Stimulated activated CD4-positive, alpha-beta T cell treated with anti-CD3 and anti-CD28 coated beads, Interleukin-12 subunit alpha, Interleukin-12 subunit beta, amount 100 ng/mL, for 24 hours (primary cell): ENCODE measurements at places on chromosomes 1 and 21.

GRCh38 chr1:207156095-207156494, 52.1 kb downstream of the C4BPA start:
- DNase-seq = no peak

DNA sequence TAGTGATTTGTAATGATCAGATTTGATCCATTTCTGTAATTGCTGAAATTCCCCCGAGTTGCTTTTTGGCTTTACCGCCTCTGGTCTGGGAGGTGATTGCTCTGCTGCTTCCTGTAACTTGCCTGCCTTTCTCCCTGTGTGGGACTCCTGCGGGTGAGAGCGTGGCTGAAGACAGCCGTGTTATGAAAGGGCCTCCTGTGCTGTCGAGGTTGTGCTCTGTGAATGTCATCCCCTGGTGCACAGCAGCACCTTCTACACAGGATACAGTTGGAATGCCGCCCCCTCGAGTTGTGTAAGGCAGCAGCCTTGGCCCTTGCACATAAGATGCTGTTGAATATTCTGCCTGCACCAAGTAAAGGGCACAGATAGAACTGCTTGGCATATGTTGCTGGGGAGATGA, 5.9 kb downstream of the SOD1 start:
- no peak for DNase-seq

GRCh38 chr1:41875487-41875886, 43.2 kb downstream of the HIVEP3 start:
- DNase-seq = no peak

GRCh38 chr1:57307392-57308170, 116.3 kb downstream of the DAB1 start:
- no peak for DNase-seq

GRCh38 chr1:183896466-183897048, 91.6 kb downstream of the RGL1 start:
- DNase-seq = no peak

GRCh38 chr1:97038410-97038809, 316.8 kb downstream of the PTBP2 start:
- DNase-seq = no peak

DNA sequence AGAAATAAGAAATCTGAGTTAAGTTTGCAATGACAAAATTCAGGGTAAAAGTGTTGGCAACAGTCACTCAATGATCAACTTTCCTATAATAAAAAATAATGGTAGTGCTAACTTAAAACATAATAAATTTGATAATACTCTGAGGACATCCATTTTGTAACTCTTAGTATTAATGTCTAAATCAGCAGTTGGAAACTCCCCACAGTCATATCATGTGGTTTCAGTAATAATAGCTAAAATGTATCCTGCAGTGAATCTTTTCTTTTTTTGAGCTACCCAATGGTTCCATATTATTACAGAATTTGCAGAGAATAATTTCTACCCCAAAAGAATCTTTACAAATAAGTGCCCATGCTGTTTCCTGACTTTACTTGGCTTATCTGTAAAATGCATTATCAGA, 286.7 kb downstream of the PTPRC start:
- no peak for DNase-seq

DNA sequence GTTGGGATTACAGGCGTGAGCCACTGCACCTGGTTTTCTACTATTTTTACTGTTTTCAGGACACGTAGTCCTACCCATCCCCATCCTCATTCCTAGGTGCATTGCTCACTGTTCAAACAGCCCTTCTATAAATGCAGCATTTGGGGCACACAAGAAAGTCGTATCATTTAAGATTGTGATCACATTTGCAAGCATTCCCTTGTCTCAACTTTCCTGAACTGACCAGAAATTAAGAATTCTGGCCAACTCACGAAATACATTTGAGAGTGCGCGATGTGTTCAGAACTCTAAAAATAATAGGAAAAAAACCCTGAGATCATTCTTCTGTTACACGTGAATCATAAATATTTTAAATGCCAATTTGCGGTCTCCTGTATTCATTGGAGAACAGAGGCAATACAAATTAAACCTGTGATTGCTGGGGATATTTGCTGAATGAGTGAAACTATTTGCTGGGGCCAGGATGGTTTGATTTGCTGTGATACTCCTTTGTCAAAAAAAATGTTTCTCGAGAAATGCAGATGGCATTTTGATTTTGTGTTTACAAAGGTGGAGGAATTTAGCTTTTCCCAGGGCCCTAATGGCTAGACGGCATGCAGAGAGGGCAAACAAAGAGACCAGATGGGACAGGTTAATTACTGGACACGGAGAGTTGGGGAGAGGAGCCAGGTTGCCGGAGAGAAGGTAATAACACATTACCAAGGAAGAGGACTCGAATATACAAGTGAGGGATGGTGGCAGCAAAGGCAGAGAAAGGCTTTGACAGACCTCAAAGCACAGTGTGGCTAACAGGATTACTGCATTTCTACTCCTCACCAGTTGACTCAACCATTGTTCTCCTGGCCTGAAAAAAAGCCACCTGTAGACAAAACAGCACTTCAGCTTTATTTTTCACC, 38.4 kb downstream of the STPG1 start:
- DNase-seq = no peak

- no peak for DNase-seq
Observed at GRCh38 chr1:17067465-17068240, 13.8 kb upstream of the SDHB start.
